ENCODE measurements at places on chromosomes 5 and 9. TPM values are rescaled to one million over a fixed set of nuclear protein-coding genes. Genes with fewer than 3 reads are reported as not detected.

PTGES2 gene
- total RNA-seq: 30.6 TPM

GRCh38 chr5:168430296-168430695 is 56.0 kb upstream of the RARS1 start:
- DNase-seq: no peak

- no peak for DNase-seq
These were observed 171.9 kb upstream of the SLC12A2 start for GRCh38 chr5:127911619-127912018.

DNA sequence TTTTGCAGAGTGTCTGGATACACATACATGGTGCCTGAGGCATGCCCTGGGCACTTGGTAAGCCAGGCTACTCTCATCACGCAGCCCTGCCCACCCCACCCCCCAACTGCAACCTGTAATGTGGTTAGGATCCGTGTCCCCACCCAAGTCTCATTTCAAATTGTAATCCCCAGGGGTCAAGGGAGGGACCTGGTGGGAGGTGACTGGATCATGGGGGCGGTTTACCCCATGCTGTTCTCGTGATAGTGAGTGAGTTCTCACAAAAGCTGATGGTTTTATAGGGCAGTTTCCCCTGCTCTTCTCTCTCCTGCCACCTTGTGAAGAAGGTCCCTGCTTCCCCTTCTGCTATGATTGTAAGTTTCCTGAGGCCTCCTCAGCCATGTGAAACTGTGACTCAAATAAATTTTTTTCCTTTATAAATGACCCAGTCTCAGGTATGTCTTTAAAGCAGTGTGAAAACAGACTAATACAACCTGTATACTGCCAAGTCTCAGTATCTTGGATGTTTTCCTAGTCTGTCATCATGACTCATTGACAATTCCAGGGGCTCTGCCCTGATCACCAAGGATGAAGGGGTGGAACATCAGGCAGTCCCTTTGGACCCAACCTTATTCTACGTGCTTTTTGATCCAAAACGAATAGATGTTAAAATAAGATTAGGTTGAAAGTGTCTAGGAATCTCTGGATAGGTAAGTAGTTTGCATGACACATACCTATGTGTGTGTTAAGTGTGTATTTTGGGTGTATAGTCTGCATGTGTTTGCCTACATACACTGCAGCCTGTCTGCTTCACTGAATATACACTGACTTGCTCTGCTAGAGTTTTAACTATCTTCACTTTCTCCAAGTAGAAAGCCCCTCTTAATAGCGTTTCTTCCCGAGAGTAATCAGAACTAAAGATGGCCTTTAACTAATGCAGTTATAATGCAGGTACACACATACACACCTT is 293.8 kb downstream of the SLIT3 start:
- DNase-seq: no peak

DNA sequence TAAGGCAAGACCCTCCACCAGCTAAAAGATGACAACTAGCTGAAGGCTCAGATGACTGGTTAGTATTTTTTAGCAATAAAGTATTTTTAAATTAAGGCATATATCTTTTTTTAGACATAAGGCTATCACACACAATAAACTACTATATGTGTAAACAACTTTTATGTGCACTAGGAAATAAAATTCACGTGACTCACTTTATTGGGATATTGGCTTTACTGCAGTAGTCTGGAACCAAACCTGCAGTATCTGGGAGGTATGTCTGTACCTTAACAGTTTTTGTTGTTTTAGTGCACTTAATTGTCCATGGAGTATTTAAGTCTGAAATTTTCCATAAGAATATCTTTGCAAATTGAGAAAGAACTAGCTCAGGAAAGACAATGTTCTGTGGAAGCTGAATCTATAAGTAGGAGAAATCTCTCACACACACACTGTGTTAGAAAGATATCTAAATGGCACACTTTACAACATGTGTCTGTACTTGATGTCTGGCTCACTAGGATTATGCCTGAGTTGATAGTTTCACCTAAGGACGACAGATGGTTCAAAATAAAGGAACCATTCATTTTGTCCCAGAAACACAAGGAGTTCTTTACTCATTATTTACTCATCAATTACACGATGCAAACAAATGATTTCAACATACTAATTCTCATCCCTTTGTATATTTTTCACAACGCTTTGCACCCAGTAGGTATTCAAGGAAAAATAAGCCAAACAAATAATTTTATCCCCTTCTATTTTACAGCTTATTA is 4.6 kb downstream of the RAPGEF6 start:
- no peak for DNase-seq

OGN gene
- 15.3 TPM for total RNA-seq
